Umbilical cord (tissue), 2 donors: ENCODE measurements at places on chromosomes 11 and 22. TPM values are rescaled to one million over a fixed set of nuclear protein-coding genes. Genes with fewer than 3 reads are reported as not detected.

Gene VWA5A
- total RNA-seq: 19.7 TPM

Gene CENPM
- not detected for total RNA-seq

DNA sequence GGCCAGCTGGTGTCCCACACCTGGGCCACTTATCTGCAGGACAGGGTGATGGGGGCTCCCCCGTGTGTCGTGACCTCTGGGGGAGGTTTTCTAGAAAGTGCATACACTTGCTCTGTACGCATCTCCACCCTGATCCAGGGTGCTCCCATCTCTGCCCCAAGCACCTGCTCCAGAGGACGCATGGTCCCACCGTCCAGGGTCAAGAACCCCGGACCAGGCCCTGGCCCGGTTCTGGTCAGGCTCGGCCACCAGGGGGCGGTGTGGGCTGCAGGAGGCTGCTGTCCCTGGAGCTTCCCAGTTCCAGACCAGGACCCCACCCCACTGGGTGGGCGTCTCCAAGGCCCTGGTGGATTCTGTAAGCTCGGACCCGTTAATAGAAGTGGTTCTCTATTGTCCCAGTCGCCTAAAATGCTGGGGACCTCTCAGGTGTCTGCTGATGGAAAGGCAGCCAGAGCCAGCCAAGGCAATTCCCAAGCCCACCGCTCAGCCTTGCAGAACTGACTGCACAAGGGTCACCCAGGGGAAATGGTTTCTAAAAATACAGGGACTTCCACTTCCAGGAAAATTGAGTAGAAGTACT is 34.7 kb upstream of the SEPTIN5 start:
- DNase-seq: no peak

GRCh38 chr11:79461666-79462645 is 21.1 kb upstream of the TENM4 start:
- no peak for DNase-seq

DNA sequence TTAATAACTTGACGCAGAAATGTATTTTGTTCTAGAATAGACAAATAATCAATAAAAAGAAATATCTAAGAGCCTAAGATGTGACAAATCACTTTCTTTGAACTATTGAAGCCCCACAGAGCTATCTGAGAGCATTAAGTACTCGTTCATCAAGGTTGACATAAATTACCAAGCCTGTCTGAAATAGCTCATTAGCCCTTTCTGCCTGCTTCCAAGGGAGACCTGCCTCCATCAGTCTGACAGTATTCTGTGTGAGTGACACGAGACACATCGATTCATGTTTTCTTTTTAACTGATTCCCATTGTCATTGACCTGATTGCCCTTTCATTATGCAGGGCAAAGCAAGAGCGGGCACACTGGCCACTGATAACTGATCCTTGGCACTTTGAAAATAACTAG is 347.5 kb downstream of the KCNA4 start:
- DNase-seq: no peak

GRCh38 chr22:39449708-39450107 is 7.1 kb upstream of the MGAT3 start:
- no peak for DNase-seq

DNA sequence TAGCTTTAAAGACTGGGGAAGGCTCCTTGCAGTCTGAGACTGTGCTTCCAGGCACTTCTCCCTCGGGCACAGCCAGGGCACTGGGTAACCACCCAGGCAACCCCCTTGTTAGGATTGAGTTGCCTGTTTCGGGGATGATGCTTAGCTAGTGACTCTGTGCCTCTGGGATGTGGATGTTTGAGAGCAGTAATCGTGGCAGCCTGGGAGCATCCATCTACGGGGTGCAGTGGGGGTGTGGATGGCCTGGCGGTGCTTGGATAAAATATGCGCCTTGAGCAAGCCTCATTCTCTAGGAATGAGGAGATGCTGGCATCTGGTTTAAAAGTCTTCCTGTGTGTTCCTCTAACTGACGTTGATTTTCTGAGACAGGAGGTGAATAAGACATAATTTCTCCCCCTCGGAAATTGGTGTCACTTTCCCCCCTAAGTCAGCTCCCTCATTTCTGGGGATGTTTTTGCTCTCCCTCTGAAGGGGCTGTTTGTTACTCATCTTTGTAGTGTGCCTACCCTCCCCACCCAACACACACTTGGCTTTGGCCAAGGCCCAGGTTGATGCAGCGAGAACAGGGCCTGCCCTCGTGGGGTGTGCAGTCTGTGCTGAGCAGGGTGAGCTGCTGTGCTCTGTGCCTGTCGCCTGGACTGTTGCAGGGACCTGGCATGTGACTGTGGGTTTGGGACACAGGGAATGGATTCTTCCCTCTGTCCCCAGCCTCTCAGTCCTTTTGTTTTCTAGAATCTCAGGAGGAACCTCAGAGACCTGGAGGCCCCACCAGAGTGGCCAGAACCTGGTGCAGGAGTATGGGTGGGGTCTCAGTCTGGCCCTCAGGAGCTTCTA is 2.0 kb downstream of the GNAZ start:
- peak; percentile 46 for DNase-seq

GRCh38 chr11:131495423-131495822 is 125.0 kb downstream of the NTM start:
- peak; percentile 81 for DNase-seq

GRCh38 chr22:42173183-42173926 is 42.7 kb upstream of the CYP2D6 start:
- no peak for DNase-seq
